Central memory CD4-positive, alpha-beta T cell (primary cell): ENCODE measurements at places on chromosomes 3 and 15.

DNA sequence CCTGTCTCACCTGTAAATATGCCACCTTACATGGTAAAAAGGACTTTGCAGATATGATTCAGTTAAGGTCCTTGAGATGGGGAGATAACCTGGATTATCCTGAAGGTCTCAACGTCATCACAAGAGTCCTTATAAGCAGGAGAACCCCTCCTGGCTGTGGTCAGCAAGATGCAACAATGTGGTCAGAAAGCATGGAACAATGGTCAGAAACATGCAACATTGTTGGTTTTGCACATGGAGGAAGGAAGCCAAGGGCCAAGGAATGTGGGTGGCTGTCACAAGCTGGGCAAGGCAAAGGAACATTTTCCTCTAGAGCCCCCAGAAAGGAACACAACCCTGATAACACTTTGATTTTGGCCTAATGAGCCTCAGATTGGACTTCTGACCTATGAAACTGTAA is 9.4 kb upstream of the SUMF1 start:
- no peak for DNase-seq

DNA sequence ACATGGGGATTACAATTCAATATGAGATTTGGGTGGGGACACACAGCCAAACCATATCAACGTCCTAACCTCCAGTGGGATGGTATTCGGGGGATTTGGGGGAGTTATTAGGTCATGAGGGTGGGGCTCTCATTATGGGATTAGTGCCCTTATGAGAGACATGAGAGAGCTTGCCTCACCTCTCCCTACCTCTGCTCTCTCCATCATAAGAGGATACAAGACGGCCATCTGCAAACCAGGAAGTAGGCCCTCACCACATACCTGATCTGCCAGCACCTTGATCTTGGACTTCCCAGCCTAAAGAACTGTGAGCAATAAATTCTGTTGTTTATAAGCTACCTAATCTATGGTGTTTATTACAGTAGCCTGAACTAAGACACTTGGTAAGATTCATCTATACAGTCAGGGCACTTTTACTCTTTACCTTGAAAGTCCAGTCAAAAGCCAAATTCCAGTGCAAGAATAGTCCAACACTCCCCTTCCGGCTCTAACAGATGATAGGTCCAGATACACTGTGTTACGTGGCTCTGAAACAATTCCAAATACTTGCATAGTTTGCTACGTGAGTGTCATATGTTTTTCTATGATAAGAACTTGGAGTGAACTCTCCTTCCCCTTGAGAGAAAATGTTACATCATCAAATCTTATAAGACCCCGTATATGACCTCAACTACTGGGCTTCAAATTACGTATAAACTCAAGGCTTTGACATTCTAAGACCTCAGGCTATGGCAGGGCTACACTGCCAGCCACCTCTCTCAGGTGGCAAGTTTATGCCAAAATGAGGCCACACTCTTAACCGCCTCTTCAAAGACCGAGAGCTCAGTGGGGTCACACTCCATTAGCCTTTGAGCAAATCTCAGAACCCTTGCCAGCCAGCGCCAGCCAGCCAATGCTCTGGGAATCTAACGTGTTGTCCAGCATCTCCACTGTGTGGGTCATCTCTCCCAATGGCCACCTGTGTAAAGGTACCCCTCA is 129.9 kb downstream of the XXYLT1 start:
- DNase-seq = no peak

DNA sequence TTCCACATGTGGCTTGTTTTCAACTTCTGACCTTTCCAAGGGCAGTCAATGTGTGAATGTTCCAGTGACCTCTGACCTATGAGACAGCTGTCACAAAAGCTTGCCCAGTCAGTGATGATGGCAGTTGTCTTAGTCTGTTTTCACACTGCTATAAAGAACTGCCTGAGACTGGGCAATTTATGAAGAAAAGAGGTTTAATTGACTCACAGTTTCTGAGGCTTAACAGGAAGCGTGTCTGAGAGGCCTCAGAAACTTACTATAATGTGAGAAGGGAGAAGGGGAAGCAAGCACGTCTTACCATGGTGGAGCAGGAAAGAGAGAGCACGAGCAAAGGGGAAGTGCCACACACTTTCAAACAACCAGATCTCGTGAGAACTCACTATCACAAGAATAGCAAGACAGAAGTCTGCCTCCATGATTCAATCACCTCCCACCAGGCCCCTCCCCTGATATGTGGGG is 95.6 kb downstream of the ECT2 start:
- no peak for DNase-seq

GRCh38 chr15:73391128-73391872 is 22.5 kb upstream of the HCN4 start:
- DNase-seq = no peak

DNA sequence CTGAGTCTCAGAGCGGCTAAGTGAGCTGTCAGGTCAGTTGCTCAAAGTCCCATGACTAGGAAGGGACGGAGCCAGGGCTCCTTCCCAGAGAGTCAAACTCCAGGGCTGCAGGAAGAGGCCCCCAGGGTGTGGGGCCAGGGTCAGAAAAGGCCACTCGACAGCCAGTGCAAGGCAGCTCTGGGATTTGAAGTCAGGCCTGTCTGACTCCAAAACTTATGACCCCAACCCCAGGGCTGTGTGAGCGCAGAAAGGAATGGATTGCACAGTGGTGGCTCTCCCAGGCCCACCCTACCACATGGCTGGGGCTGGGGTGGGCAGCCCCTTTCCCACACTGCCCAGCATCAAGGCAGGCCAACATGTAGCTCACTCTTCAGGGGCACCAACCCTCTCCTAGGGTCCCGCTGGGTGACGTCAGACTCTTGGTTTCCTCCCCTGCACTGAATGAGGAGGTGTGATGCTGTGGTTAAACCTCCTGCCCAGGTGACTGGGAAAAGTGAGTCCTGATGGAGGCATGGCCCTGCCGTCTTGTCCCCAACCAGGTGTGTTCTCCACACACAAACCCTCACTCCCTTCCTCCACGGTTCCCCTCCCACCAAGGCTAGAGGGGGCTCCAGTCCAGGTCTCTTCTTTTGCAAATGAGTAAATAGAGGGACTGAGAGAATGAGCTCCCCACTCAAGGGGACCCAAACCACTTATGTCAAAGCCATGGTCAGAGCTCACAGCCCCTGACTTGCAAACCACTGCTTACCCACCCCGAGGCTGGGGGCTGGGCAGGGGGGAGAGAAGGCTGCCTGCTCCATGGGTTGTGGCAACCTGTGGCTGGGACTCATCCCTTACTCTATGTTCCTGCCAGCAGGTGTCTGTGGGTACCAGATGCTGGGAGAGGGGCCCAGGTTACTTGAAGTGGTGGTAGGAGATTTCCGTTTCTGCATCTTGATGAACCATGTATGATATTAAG is 23.8 kb upstream of the CORO2B start:
- DNase-seq = no peak

DNA sequence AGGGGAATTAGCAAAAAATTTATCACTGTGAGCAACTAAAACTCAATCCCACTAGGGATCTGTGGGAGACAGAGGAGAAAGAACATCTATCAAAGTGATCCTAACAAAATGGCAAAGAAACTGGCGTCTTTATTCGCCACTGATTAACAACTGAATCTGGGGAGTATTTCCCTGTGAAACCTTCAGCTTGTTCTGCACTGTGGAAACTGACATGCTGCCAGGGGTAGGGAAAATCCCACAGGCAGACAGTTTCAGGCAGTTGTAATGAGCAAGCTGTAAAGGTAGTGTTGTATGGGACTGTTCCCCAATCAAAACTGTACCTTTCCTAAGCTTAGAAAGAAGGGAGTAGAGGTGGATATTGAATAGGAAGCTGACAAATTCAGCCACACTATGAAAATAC is 611.7 kb downstream of the VGLL3 start:
- no peak for DNase-seq

GRCh38 chr15:49556437-49556836 is 64.2 kb downstream of the FAM227B start:
- DNase-seq = no peak

DNA sequence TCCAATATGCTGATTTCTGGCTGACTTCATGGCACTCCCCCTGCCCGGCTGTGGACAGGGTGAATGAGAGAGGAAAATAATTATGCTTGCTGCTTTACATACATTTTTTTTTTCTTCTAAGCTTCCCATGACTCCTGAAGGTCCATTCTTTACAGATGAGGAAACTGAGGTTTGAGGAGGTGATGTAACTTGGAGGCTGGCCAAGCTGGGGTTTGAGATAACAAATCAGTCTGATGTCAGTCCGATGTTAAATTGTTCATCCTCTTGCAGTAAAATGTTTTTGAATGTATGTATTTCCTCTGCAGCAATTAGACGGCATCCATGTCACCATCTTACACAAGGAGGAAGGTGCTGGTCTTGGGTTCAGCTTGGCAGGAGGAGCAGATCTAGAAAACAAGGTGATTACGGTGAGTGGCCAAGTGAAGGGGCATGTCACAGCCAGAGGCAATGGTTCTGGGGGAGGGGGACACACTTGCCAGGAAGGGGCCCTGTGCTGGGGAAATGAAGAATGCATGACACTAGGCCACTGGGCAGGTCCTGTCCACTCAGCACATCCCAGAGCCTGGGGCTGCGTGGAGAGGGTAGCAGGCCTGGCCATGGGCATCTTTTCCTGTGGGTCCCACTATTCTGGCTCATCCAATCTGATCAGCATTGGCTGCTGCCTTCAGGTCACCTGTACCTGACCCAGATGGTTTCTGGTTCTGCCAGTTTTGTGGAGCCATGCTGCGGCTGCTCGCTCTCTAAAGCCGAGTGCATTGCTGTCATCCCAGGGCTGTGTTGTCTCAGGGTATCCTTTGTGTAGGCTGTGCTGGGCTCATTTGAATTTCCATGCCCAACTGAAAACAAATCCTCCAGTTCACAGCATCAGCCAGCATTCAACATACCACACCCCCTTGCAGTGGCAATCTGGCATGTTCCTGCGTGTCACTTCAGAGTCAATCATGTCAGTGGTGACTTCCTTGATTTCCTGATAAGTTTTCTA is 20.4 kb downstream of the STARD5 start:
- peak; percentile 54 for DNase-seq

GRCh38 chr3:120192579-120192978 is 92.4 kb downstream of the GPR156 start:
- no peak for DNase-seq

GRCh38 chr15:95324656-95325055 is 1005.8 kb upstream of the NR2F2 start:
- no peak for DNase-seq

- DNase-seq = no peak
These were observed 33.8 kb downstream of the GLCE start for GRCh38 chr15:69194025-69194827.

- DNase-seq = no peak
These were observed 76.5 kb downstream of the HMG20A start for GRCh38 chr15:77497110-77497737.

- DNase-seq = no peak
These were observed 169.9 kb downstream of the DIPK2A start for GRCh38 chr3:144141496-144141895.

DNA sequence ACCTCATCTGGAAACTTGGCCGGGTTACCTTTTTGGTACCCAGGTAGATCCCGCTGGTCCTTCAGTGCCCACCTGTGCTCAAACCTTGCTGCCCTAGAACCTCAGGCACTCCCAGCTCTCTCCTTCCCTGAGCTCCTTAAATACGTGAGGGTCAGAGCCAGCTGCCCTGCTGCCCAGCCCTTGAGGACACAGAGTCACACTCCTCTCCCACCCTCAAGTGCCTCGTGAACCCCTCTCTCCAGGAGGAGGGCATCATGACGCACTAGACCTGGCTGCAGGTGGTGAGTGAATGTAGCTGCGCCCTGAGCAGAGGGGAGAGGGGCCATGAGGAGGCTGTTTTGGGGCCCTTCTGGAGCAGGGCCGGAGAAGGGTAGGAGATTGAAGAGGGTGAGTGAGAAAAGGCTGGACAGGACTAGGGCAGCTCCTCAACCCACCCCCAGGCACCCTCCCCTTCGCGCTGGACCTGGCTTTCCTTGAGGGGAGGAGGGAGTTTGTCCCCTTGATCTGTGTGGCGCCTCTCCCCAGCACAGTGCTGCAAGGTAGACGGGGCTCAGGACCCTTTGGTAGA is 941 bp downstream of the SLC12A8 start:
- no peak for DNase-seq

GRCh38 chr15:62565634-62566026 is 400.5 kb upstream of the C2CD4B start:
- no peak for DNase-seq

GRCh38 chr3:142641504-142641903 is 45.3 kb downstream of the PLS1 start:
- DNase-seq = no peak

DNA sequence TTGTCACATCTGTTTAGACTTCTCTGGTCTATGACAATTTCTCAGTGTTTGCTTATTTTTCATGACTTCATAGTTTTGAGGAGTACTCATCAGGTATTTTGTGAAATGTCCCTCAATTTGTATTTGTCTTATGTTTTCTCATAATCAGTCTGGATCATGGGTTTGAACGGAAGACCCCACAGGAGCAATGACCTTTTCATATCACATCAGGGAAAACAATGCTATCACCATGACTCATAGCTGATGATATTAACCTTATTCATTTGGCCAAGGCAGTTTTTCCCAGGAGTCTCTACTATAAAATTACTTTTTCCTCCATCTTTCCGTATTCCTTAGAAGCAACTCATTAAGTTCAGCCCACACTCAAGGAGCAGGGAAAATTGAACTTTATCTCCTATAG is 32.7 kb downstream of the AADACL2 start:
- DNase-seq = no peak

GRCh38 chr15:78100886-78101285 is 8.5 kb downstream of the SH2D7 start:
- DNase-seq = no peak

- DNase-seq = no peak
These were observed 902.5 kb downstream of the ZPLD1 start for GRCh38 chr3:103337179-103337845.

GRCh38 chr3:72482589-72483321 is 365.5 kb downstream of the SHQ1 start:
- DNase-seq = no peak

GRCh38 chr3:30350011-30350410 is 256.4 kb upstream of the TGFBR2 start:
- no peak for DNase-seq

DNA sequence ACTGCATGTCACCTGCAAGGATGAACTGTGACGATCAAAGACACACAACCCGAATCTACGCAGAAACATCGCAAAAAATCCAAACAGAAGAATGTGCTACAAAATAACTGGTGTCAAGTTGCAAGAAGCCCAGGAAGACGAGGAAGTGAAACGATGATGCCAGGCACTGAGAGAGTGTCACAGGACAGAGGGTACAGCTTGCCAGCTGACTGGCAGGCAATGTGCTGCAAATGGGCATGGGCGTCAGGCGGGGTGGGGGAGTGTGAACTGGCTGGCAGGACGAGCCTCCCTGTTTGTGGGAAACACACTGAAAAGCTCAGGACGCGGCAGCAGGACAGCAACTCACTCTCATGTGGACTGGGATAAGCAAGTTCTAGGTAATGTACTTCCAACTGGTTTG is 28.9 kb upstream of the OCA2 start:
- DNase-seq = no peak

DNA sequence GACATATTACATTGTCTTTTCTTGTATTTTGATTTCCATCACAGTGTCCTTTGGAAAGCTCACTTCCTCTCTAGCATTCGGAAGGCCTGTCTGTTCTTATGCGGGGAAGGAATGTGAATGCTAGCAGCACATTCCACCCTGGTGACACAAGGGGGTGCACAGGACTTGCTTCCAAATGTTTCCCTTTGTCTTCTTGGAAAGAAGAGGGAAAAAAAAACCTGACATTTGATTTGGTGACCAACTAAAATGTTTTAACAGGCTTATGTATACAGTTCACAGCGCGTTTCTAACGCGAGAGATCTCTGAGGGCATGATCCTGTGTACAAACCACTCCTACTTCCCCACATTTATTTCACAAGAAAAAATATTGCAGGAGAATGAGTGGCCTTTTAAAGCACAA is 107.6 kb upstream of the FXR1 start:
- DNase-seq = no peak

GRCh38 chr15:91271565-91272153 is 171.6 kb downstream of the SV2B start:
- peak; percentile 50 for DNase-seq
